Cortex of kidney (tissue), 1 donor: ENCODE measurements at places on chromosomes 16 and 17.

DNA sequence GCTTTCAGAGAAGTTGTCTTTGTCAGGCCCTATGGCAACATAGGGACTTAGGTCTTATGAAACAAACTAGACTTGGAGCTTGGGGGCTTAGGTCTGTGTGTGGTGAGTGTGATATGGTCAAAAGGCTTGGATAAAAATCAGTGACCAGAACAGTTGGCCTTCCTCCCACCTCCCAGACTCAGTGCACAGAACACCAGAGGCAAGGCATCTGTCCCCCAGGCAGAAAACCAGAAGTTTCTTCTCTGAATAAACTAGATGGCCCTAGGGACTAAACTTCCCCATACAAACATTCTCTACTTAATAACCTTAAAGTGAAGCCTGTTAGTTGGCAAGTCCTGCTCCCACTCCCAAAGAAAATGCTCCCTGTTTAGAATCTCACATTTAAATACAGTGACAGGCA, 39.2 kb upstream of the PMFBP1 start:
- DNase-seq, result no peak

GRCh38 chr16:11327277-11328171, 17.7 kb upstream of the RMI2 start:
- no peak for DNase-seq

DNA sequence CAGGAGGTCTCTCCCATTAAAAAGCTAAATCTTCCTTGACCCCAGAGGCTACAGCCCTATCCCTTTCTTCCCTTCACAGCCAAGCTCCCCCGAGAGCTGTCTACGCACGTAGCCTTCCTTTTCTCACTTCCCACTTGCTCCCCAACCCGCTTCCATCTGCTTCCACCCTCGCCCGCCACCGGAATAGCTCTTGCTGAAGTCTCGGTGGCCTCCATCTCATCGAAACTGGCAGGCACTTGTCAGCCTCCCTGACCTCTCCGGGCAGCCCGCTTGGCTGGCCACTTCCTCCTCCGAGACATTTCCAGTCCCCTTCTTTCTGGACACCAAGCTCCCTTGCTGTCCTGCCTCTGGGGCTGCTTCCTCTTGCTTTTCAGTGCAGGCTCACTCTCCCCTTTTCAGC, 10.7 kb upstream of the EPOP start:
- DNase-seq, result no peak

DNA sequence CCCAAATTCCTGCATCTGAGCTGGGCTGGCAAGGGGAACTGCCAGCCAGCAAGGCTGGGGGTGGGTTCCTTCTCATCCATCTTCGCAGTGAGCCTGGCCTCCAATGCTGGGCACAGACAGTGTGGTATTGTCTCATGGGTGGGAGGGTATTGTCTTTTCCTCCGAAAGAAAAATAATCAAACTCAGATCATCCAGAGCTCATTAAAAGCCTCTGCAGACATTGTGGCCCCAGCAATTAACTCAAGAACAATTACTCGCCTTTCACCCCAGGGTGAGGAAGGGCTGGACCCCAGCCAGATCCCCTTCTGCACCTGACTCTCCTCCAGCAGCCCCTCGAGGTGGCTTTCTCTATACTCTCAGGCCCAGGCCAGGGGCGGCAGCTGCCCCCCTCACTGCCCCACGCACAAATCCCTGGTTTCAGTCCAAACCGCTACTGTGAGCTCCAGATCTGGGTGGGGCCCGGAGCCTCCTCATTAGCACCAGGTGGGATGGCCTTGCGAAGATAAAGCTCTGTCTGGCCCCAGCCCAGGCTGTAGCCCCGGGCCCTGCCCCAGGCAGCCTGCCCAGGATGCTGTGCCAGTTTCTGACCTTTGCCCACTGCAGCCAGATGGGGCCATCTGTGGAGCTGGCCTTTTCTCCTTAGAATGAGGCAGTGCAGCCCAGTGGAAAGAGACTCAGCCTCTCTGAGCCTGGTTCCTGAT, 2.3 kb upstream of the KRT15 start:
- no peak for DNase-seq

GRCh38 chr16:10694830-10695229, at the start of gene TEKT5:
Gene TEKT5 (minus strand): TSS chr16:10694930. CDS start chr16:10694873, 57 bp downstream.
- DNase-seq, result no peak
